ENCODE measurements at places on chromosomes 1 and 21.

- no peak for DNase-seq
Measured at GRCh38 chr1:46804027-46804889, 5.4 kb downstream of the CYP4B1 start.

DNA sequence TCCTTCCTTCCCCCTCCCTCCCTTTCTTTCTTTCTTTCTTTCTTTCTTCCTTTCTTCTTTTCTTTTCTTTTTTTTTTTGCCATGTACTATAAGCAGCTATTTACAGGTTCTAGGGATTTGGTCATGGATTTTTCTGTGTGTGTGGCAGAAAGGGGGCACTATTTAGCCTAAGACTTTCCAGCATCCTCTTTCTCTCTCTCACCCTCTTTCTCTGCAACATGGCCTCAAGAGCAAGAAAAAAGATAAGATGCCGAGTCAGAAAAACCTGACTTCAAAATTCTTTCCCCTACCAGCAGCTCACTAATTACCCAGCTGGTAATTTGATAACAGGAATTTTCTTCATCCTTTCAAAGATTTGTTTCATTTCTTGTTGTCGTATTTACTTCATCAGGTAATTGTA is 458.3 kb upstream of the ADAMTS5 start:
- no peak for DNase-seq

GRCh38 chr1:221366495-221367110 is 375.3 kb downstream of the DUSP10 start:
- no peak for DNase-seq

- no peak for DNase-seq
Measured at GRCh38 chr1:228898582-228898992, 163.3 kb downstream of the RHOU start.
